ENCODE measurements at places on chromosomes 16 and 17.

- DNase-seq, result no peak
These were observed 30.7 kb downstream of the GPRC5B start for GRCh38 chr16:19853742-19854542.

DNA sequence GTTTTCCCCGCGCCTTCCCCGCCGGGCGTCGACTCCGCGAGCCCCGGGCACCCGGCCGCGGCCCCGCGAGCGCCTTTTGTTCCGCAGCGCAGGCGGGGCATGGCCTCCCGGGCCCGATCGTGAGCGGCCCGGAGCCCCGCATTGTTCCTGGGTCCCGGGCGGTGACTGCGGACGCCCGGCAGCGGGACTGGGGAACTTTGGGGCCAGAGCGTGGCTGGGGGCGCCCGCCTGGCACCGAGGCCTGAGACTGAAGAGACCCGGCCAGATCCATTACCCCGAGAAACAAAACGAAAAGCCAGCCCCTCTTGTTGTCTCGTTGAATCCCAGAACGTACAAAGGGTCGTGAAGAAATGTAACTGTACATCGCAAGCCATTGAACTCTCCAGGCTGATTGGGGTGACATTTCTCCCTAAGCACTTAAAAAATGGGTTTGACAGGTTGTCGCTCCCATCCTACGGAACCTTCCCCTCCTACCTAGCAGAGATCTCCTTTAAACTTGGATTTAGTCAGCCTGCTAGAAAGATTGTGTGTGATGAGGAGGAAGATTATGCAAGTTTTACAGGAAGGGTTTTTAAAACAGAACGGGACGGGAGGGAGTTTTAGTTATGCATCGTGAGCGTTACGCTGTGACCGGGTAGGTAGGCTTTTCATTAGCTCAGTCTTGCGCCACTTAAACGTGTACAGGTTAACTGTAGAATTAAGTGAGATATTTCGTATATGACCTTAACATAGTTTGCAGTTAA lies 825 bp downstream of the METTL9 start:
- peak; percentile 61 for DNase-seq

- DNase-seq, result no peak
These were observed 111.9 kb upstream of the TNRC6C start for GRCh38 chr17:77846531-77847085.

DNA sequence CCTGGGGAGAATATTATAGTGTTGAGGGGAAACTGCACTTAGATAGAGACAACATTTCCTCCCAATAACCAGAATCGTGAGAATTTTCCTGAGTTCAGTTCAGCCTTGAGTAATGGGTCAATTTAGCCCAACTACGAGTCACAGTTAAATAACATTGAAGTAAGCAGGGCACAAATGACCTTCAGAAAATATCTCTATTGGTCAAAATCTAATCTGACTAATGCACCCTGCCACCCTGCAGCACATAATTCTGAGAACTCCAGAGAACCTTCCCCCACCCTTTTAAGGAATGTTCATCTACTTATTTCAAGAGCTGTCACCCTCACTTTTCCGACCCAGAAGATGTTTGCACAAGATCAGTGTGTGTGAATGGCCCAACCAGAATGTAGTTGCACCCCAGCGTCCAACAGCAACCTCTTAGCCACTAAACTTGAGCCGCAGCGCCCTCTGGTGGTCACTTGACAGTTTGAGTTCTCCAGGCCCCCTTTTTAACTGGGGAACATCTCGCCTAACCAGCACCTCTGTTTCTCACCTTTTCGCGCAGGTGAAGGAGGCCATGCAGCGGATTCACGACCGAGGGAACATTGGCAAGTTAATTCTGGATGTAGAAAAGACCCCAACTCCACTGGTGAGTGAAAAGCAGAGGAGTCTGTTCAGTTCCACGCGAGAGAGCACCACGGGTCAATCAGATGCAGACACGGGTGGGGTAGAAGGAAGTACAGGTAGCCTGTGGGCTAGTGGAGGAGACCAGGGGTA lies 50.9 kb upstream of the CLEC3A start:
- peak; percentile 64 for DNase-seq
